ENCODE measurements at places on chromosomes 2 and 18.

GRCh38 chr18:70260683-70261082, 28.2 kb upstream of the SOCS6 start:
- no peak for DNase-seq

DNA sequence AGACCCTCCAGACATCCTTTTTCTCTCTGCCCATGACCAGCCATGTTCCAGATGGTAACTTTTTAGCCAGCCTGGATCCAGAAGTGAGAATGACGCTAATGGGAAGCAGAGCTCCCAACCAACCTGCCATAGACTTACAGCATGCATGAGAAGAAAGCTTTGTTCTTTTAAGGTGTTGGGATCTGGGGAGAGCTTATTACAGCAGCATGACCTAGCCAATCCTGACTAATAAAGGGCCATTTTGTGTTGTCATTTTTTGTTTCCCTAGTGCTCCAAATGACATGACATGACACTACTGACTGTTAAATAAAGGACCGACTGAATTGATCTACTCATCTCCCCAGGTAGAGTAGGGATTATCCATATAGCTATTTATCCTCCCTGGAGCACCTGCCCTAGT, 5.2 kb upstream of the PRKCE start:
- no peak for DNase-seq

GRCh38 chr2:106126705-106127281, 67.3 kb downstream of the UXS1 start:
- no peak for DNase-seq

- DNase-seq: no peak
Observed at GRCh38 chr18:58593938-58594337, 35.0 kb downstream of the ALPK2 start.

DNA sequence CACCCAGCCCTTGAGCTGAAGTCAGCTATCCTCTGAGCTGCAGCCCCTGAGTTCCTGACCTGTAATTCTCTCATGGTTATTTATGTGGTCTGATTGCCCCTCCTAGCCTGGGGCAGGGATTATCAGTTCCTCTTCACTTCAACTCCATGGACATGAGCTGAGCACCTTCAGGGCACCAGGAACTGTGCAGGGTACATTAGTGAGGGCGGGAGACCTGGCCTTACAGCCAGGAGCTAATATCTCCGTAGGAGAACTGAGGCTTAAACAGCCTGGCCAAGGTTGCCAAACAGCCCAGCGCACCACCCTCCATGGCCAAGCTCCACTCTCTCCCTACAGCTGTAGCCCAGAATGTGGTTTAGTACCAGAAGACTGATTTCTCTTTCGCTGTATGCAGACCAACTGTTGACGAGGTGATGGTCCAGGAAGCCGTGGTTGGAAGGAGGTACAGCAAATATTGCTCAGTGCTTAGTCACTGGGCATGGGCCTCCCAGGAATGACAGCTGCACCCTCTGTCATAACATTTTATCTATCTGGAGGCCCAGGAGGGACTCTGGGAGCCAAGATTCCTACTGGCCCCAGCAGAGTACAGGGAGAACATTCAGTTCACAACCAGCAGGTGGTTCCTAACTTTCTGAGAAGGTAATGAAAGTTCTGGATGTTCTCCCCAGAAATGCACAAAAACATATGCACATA, 228.7 kb upstream of the SIX2 start:
- no peak for DNase-seq

- DNase-seq: no peak
Observed at GRCh38 chr2:157258520-157259326, 1.2 kb downstream of the GALNT5 start.
